Stimulated activated CD4-positive, alpha-beta T cell treated with anti-CD3 and anti-CD28 coated beads, Interleukin-1b, Interleukin-23, amount 100 ng/mL, for 4 hours (primary cell): ENCODE measurements at places on chromosomes 16 and 17.

DNA sequence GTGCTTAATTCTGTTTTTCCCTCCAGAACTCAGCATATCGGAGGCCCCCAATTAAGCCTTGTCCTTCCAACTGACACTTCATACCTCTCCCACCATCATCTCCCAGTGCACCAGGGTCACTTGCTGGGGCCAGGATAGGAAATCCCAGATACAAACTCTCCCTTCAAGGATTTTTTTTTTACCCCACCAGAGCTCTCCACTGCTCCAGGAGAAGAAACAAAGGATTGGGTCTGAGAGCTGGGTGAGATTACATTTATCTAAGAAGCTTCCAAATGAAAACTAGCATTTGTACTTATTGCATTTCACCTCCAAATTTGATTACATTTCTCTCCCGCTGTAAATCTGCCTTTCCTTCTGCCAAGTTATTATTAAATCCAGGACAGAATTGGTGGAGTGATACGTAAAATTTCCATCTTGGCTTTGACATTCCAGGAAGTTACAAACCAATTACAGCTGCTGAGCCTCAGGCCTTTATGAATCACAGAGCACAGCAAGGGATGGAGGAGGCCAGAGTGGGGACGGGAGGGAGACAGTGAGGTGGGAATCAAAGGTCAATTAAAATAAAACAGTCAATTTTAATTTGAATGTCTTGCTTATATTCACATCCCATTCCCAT lies 123.5 kb downstream of the USP31 start:
- no peak for DNase-seq

GRCh38 chr16:21235199-21235585 lies 1.7 kb downstream of the ANKS4B start:
- no peak for DNase-seq

GRCh38 chr16:26826500-26826899 lies 240.2 kb upstream of the C16orf82 start:
- no peak for DNase-seq

- peak; percentile 33 for DNase-seq
These were observed 65.9 kb upstream of the SDK2 start for GRCh38 chr17:73710095-73710592.

GRCh38 chr17:43020789-43021740 lies 1.1 kb downstream of the VAT1 start:
- peak; percentile 29 for DNase-seq

DNA sequence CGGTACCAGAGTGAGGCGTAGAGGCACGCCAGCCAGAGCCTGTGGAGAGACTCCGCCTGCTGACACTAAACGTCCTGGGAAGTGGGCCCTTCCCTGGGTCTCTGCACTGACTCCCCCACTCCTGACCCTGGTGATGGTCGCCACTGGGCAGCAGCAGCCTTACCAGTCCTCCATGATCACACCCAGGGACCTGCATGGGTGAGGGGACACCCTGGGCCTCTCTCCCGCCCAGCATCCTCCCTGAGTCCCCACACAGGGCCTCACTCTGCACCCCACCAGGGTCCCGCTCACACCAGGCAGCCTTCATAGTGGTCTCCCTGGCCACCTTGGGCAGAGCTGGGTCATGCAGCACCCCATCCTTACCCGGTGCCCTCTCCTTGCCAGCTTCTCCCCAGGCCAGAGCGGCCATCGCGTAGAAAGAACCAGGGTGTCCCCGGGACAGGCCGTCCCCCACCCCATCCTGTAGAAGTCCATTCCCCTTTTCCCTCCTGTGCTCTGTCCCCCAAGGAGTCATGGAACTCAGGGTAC lies 10.7 kb downstream of the RGS11 start:
- no peak for DNase-seq

GRCh38 chr17:71821511-71821910 lies 299.3 kb upstream of the SOX9 start:
- DNase-seq = no peak

DNA sequence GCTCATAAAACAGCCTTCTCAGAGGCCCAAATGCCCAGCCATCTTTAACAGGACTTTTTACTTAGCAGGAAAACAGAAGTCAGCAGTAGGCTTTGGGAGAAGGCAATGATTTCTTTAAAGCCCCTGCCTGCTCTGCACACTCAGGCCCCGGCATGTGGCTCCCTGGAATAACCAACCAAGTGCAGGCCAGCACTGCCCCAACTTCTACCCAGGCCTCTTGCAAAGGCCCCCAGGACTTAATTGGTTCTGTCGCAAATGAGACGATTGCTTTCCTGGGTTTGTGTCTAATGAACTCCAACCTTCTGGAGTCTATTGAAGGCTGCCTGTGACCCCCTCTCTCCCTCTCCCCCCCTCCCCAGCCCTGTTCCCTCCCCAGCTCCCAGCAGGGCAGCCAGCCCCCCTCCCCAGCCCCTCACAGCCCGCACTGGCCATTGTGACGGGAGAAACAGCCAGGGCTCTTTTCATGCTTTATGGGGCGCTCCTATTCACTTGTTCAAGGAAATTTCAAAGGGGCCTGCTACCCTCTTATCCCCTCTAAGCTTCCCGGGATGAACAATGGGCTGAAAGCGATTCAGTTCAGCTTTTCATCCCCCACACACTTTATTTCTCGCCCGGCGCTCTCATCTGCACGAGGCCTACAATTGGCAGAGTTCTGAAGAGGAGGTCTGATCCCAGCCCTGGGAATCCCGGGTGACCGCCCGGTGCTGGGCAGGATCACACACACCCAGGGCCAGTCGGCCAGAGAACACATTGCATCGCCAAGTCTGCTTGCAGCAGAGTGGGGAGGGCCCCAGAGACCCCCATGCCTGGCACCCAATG lies 15.5 kb downstream of the AXIN2 start:
- DNase-seq = no peak

DNA sequence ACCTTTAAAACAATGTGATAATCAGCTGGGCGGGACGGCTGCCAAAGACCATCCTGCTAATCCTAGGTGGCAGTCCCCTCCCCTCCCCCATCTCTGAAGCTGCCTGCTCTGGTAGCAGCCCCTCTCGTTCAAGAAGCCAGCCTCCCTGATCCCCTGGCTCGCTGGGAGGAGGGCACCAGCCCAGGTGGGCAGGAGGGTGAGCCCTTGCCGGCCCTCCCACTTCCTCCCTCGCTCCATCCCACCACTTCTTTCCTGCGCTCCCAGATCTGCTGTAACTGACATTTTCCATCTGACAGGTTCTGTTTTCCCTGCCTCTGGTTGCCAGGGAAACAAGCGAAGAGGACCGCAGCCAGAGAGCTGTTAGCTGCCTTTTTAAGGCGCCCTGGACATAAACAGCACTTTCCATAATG lies 155.7 kb upstream of the TNRC6C start:
- no peak for DNase-seq
